ENCODE measurements at places on chromosomes 3 and 15.

DNA sequence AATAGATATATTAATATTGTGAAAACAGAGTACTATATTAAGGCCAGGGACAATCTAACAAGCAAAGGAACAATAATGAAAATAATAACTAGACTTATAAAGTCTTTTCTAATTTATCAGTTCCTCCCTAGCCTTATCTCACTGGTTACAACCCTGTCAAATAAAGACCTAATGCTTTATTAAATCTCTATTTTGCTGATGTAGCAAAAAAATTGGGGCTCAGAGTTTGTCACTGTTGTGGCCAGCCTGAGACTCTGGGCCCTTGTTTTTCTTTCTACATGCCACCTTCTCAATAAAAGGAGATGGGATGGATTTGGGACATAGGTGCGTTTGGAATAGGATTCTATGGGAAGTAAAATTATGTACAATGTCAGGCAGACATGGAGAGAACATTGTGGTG is 937.0 kb downstream of the IGSF11 start:
- ATAC-seq = no peak

GRCh38 chr15:66598095-66598815 is 32.5 kb upstream of the LCTL start:
- no peak for ATAC-seq

DNA sequence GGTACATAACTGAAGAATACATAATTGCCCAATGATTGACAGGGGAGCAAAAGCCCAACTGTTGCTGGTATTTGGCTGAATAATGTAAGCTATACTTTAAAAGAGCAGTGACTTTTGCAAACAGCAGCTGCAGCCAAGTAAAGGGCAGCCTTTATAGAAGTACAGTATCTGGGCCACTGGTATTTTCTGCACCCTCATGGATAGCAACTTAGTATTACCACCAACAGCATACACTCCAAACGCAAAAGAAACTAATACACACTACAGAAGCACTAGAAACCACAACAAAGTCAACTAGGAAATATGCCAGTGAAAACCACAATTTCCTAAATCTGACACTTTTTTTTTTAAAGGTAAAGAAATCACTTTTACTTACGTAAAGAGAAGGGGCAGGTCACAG is 206.1 kb downstream of the TIGIT start:
- no peak for ATAC-seq

GRCh38 chr3:171844873-171845272 is 1.7 kb downstream of the TMEM212 start:
- ATAC-seq = no peak

DNA sequence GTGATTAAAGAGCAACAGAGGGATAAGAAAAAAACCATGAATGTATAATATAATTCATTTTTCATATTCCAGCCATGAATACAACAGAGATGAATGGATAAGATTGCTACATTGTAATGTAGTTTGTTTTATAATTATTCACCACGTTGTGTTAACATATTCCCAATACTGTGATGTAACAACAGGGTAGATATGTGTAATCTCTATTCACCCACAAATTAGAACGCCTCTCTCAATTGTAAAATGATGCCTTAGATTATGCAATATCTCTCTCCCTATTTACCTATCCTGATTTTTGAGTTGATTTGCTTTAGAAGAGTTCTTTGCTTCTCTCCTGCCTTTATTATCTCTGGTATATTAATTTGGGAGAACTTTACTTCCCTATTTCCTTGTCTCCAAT is 193.6 kb downstream of the AGBL1 start:
- no peak for ATAC-seq

- ATAC-seq = no peak
Observed at GRCh38 chr3:63477494-63478129, 174.9 kb upstream of the SNTN start.

- ATAC-seq = no peak
Observed at GRCh38 chr3:139443186-139443585, 33.1 kb downstream of the RBP2 start.

DNA sequence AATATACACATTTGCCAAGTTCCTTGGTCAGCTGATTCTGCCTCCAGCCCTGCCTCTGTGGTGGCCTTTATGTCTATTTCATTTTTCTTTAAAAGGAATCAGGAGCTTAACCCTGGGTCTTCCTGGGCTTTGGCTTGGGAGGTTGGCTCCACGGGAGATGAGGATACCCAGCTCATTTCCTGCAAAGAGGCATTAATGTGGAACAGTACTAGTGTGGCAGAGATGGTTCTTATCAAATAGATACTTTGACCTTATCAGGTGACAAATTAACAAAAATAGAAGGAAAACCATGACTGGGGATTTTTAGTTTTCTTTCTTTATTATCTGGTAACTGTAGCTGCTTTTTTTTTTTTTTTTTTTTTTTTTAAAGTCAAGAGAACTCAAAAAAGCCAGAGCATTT is 42.8 kb downstream of the BBS4 start:
- no peak for ATAC-seq

DNA sequence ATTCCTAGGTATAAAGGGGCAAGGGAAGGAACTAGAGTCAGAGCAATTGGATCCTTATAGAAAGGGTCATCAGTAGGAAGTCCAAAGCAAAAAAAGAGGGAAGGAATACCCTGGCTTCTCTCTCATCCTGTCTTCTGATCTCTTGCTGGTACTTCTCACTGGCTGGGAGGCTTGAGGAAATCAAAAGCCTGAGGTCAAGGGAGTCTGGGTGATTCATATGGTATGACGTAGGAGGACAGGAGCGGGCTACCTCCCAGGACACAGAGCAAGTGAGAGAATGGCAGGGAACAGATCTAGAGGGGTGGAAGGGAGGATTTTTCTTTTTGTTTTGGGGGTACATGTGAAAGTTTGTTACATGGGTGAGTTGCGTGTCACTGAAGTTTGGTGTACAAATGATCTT is 76.0 kb downstream of the CFAP20DC start:
- no peak for ATAC-seq

Data from motor neuron (in vitro differentiated cells).